ENCODE measurements at places on chromosomes 3 and 15.
A peak's percentile ranks its signal among the peaks of the same experiment; 100 is the strongest.

DNA sequence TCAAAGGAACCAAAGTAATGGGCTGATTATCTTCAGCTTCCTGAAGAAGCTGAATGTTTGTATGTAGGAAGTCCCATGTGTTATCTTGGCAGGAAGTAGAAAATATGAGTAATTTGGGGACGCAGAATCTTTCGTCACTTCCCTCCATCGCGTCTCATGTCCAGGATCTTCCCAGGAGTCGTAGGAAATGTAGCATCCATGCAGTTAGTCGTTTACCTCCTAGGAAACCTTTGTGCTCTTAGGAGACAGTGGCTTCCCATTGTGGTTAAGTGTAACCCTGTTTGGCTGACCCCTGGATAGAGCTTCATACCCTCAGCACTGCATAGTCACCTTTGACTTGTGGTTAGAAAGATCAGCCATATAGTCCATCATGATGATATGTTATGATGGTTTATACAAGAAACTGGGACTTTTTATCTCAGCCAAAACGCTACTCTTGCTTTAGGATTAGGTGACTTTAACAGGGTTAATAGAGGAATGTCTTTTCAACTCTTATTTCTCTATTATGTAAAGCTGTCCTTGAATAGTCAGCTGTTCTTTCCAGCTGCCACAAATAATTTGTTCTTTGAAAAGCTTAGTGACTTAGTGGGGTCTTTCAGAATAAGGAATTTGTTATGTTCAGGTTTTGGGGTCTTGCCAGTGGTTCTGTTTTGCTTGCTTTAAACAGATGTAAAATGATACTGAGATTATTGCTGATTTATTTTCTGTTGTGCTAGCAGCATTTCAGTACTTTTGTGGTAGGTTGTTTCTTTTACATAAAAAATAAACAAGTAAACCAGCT is 92.2 kb downstream of the KLHL25 start:
- DNase-seq = peak; percentile 45

- peak; percentile 81 for DNase-seq
Observed at GRCh38 chr3:169966951-169967915, 626 bp downstream of the SEC62 start.

DNA sequence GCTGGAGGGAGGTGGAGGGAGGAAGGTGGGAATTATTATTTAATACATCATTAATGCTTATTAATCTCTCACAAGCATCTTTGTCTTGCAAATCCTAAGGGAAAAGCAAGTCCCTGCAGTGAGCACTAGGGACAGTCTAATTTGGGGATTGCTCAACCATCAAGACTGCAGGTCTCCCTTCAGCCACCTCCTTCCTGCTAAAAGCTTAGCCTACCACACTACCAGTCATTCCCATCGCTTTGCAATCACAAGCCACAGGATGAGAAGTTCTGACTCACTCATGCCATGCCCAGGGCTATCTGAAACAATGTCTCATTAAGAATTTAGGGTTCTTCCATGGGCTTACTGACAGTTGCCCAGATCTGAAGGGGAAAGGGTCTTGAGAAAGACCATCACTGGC is 51.0 kb upstream of the EIF1B start:
- no peak for DNase-seq

DNA sequence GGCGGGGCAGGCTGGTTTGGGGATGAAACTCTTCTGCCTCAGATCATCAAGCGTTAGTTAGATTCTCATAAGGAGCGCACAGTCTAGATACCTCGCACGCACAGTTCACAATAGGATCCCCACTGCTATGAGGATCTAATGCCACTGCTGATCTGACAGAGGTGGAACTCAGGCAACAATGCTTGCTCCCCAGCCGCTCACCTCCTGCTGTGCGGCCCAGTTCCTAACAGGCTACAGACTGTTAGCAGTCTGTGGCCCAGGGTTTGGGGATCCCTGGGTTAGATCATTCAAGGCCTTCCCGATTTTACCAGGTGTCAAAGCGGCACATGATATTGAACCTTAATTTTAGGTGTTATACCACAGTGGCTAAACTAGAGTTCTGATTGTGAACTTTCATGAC is 232.8 kb downstream of the UBE2E2 start:
- DNase-seq = no peak

- DNase-seq = no peak
Observed at GRCh38 chr3:27500035-27500434, 15.9 kb upstream of the SLC4A7 start.

DNA sequence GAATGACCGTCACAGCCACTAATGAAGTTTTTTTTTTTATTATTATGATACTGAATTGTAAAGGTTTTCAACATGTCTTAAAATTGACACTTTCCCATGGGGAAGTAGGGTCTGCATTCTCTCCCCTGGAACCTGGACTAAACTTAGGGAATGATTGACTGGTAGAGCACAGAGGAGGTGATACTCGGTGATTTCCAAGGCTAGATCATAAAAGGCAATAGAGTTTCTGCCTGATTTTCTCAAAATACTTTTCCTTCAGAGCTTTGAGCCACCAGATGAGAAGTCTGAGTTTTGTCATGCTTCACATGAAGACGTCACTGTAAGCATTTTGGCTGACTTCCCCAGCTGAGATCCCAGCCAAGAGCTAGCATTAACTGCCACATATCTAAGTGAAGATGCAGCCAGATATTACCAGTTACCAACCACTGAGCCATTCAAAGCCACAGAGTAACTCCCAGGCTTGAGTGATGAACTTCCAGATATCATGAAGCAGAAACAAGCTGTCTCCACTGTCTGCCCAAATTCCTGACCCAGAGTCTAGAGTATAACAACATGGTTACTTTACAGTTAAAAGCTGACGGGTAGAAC is 105.8 kb downstream of the LSAMP start:
- peak; percentile 94 for DNase-seq

DNA sequence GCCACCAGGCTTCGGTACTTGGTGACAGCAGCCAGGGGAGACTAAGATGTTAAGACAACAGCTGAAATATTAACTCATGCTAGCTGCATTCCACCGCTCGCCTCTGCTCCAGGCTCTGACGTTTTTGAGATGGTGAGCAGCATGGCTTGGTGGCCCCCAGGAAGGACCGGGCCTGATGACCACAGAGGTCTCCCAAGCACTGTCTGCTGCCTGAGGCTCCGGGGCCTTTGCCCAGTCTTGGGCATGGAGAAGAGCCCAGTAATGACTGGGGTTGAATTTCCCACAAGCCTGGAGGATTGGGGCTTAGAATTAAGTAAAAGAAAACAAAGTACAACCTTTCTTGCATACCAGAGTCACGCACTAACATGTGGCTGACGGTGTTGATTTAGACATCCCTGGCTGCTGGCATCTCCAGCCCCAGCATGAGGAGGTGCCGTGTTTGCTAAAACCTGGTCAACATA is 243.6 kb upstream of the LYSMD4 start:
- no peak for DNase-seq

- DNase-seq = no peak
Observed at GRCh38 chr15:38685686-38686339, 121.2 kb upstream of the RASGRP1 start.
